ENCODE measurements at places on chromosomes 3 and 15.

DNA sequence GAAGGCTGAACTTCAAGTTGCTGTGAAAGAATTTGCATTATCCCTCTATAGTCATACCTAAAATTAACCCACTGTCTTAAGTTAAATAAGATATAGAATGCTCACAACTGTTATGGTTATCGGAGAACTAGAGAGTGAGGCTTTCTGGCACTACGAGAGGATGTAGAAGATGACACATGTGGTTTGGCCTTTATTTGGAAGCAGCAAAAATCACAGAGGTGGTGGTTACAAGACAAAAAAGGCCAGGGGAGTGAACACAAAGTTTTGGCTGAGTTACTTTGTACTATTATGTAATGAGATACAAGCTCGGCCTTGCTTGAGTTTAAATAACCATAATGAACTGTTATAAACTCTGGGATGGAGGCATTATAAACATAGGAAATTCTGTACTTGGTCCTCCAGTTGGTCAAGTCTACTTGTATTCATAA, 78.3 kb upstream of the ICE2 start:
- no peak for DNase-seq

GRCh38 chr3:37283011-37283410, 108.6 kb upstream of the LRRFIP2 start:
- DNase-seq, result no peak

GRCh38 chr3:194247350-194247740, 103.8 kb downstream of the CPN2 start:
- DNase-seq, result no peak

DNA sequence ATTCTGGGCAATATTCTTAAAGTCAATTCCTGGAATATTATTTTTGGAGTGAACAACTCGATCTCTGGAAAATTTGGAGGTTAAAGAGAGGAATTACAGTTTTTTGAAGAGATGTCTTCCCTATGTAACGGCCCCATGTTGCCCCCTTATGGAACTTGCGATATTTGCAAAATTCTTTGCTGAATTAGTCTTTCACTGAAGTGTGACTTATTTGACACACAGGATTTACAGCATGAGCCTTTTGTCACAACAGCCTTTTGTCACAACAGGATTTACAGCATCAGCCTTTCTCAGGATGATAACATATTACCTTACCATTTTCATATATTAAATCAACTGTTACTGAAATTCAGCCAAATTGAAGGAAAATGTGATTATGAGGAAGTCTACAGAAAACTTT, 37.8 kb upstream of the SPTSSB start:
- no peak for DNase-seq

DNA sequence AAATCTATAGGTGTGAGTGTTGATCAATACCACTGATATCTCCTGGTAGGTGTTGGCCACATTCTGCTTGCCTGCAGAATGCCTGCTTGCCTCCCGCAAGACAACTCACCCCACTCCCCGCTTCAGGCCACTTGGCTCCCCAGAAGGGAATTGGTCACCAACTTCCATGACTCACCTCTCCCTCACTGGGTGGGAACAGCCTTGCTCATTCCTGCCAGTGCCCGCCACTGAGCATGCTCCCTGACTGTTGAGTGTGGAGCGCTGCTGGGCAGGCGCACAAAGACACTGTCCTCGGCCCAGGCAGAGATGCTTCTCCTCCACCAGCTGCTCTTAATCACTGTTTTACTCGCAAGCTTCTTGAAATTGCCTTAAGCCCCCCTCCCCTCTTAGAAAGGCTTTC, 57.3 kb upstream of the PPP2R3A start:
- DNase-seq, result no peak

GRCh38 chr3:73685061-73685460, 60.3 kb upstream of the PDZRN3 start:
- no peak for DNase-seq

All from cortex of kidney (tissue), 1 donor.